ENCODE measurements at places on chromosomes 3 and 15.

GRCh38 chr3:38054499-38055001 is 15.5 kb downstream of the DLEC1 start:
- no peak for DNase-seq

DNA sequence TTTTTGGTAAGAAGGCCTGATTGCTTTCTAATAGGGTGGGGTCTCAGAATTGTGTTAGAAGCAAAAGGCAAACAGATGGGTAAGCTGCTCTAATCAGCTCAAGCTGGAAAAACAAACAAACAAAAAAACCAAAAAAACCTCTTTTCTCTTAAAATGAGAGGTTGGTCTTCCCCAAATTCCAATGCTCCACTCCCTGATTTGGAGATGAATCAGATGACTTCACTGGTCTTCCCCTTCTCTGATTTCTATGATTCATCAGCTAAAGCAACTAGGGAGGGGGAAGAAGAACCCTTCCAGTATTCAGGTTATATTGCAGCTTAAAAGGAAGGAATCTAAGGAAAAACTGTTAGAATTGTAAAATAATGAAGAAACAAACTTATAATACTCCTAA is 9.6 kb upstream of the ANXA2 start:
- DNase-seq: no peak

DNA sequence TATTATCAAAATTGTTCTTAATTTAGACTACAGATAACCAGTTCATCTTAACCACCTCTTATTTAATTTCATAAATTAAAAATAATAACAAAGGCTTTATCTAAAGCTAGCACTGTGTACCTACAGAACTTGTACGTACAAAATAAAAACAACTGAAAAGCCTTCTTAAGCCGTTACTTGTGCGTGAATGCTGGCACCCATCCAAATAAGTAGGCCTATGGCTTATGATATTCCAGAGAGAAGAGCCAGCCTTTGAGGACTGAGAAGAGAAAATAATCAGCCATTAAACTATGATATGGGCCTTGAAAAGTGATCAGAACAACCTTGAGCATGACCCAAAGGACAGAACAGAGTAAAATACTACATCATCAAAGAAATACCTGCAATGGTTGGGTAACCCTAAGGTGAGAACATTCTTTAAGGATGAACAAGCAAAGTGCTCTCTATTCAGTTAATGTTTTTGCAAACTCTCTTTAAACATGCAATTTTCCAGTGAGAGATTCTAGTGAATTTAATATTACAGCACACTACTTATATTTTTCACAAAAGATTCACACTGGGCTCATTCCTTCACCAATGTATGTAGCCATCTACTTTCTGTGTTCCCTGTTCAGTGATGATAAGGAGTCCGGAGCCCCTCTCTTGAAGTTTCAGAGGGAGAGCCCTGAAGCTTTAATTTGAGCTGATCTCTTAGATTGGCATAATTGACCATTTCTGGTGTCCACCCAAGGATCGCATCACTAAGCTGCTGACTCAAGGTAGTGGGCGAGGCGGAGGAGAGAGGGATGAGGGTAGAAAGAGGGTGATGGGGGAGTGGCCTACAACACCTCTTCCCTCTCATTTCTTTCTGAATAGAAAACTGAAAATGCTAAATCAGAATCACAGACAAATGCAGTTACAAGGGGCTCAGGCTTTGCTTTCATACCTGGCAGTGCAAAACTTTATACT is 7.7 kb upstream of the ACTC1 start:
- DNase-seq: no peak

DNA sequence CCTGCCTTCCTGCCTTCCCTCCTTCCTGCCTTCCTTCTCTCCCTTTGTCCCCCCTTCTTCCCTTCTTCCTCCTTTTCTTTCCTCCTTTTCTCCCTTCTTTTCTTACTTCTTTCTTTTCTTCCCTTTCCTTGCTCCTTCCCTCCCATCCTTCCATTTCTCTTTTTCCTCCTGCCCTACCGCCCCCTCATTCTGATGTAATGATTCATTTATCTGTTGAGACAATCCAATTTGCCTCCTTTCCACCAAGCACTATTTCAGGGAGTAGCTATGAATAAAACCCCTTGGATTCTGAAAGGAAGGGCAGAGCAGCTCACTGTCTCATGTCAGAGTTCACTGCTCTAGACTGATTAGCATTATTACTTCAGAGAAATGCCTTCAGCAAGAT is 462.6 kb downstream of the PDCD6IP start:
- DNase-seq: no peak

DNA sequence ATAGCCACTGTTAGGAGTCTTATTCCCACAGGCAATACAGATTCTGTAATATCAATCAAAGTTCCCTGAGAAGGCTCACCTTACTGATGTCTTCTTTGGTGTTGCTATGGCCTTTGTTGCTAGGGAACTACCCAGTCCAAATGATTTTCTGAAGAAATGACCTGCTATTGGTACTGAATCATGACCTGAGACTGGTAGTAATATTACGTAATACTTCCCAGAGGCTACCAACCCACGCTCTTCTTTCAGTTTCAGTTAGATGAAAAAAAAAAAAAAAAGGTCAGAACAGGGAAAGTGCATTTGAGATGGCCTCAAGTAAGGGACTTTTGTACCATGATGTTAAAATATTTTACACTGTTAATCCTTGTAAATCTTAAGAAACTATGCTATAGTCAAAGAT is 1092.5 kb upstream of the EPHA6 start:
- no peak for DNase-seq

DNA sequence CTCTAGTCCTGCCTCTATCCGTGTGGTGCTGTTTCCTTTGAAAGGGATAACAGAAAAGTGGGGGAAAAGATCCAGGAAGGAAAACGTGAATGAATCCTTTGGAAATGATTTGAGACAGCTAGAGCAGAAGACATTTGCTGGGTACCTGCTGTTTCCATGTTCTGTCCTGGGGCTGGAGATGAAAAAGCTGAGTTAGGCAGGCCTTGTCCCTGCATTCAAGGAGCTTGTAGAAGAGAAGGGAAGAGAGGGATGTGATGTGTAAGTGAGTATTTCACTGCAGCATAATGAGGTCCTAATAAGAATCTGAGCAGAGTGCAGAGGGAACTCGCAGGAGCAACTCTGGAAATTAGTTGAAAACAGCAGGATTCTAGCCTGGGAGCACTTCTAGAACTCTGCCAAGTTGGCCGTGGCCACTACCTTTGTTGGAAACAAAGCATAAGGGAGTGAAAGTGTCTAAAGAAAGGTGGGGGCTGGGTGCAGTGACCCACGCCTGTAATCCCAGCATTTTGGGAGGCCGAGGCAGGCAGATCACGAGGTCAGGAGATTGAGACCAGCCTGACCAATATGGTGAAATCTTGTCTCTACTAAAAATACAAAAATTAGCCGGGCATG is 13.8 kb upstream of the SEMA4B start:
- DNase-seq: no peak

DNA sequence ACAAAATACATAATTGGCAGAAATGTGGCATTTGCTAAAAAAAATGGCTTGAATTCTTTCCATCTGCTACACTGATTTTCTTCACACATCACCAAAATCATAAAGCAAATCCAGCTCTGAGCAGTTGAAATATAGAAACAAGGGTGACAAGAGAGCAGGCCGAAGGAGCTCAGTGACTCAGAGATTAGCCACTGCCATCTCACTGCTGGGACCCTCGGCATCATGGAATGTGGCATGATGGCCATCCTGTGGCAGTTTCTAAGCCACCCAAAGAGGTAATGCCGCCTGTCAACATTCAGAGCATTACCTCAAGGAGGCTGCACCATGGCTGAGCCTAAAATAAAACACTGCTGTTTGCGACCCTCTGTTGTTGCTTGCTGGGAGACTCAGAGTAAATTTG is 80.5 kb upstream of the OSBPL11 start:
- no peak for DNase-seq

DNA sequence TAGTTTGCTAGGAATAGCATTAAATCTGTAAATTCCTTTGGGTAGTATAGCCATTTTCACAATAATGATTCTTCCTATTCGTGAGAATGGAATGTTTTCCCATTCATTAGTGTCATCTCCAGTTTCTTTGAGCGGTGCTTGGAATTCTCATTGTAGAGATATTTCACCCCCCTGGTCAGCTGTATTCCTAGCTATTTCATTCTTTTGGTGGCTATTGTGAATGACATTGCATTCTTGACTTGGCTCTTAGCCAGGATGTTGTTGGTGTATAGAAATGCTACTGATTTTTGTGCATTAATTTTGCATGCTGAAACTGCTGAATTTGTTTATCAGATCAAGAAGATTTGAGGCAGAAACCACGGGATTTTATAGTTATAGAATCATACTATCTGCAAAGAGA is 690.5 kb upstream of the ALCAM start:
- no peak for DNase-seq
